ENCODE measurements at places on chromosomes 1 and 21.

DNA sequence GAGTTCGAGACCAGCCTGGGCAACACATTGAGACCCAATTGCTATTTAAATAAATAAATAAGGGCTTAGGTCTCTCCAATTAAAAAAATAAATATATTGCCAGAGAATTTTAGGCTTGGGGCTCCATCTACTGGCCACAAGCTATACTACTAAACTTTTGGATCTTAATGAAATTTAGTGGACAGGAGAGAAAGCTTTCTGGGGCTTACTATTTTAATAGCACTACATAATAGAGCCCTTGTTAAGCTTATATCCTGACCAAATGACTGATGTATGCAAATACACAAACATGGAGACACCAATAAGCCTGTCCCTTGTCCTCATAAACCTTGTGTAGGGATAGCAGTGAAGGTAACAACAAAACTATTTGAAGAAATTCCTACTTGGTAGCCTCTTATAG, 18.4 kb downstream of the CCT3 start:
- peak; percentile 22 for DNase-seq

- no peak for DNase-seq
These were observed 3.6 kb upstream of the IL12RB2 start for GRCh38 chr1:67304023-67304422.

DNA sequence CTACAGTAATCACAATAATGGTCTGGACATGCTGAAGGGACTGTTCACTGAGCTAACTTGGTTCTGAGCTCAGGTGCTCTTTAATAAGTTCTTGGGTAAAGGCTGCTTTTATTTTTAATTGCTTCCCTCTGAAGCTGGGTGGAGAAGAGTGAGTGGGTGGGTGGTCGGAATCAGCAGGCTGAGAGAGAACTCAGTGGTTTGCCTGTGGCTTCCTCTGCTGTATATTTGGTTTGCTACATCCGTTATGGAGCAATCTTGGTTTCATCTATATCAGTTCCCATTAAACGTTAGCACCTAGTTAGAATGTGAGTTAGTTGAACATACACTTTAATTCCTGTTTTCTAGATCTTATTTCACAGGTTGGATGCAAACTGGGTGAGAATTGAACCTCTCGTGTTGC, 23.3 kb downstream of the CNIH4 start:
- DNase-seq = no peak

DNA sequence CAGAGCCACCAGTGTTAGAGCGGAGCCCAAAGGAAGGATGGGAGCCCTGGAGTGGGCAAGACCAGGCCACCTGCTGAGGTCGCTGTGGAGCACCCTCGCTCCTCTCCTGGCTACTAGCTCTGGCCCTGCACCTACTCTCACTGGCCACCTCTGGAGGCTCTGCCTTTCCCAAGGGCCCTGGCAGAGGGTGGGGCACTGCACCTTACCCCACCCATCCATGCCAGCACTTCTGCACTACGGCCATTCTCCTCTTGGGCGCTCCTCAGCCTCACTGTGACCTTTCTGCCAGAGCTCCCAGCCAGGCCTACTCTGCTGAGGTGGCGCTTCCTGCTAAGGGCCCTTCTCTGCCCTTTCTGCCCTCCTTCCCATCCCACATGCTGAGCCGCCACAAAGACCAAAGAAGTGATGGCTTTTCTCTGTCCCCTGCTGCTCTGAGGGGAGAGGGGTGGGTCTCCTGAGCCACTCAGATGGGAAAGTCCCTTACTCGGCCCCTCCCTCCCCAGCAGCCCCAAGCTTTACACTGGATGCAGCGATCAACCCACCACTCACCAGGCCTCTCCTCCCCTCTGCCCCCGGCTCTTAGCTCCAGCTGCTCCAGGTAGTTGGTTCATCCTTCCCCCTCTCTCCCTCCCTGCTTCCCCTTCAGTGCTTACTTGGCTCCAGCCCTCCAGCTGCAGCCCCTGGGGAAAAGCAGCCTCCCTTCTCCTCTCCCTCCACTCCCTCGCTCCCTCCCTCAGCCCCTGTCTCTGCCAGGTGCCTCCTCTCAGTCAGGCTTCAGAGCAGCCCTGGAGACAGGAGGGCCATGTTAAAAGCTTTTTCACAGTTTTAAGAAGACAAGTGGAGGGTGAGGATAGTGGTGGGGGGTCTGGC, 14.8 kb upstream of the TMEM222 start:
- no peak for DNase-seq

DNA sequence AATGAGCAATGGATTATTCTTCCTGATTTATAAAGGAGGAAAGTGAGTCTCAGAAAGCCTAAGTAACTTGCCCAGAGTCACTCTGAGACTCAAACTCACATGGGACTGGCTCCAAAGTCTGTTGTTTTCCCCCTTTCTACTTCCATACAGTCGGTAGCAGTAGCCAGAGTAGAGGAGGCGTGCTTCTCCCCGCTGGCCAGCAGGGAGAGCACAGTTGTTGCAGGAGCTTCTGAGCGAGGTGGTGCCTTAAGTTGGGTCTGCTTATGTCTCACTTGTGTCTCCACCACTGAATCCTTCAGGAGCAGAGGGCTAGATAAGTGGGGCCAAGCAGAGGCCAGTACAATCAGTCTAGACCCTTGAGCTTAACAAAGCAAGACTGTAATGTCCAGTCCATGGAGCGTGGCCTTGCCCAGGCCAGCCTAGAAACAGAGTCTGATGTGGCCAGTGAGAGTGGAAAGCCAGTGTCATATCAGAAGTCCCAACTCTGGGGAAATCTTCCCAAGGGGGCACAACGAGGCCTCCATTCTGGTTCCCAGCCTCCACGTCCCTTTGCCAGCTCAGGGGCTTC, 181.9 kb downstream of the ZSCAN20 start:
- DNase-seq = no peak

DNA sequence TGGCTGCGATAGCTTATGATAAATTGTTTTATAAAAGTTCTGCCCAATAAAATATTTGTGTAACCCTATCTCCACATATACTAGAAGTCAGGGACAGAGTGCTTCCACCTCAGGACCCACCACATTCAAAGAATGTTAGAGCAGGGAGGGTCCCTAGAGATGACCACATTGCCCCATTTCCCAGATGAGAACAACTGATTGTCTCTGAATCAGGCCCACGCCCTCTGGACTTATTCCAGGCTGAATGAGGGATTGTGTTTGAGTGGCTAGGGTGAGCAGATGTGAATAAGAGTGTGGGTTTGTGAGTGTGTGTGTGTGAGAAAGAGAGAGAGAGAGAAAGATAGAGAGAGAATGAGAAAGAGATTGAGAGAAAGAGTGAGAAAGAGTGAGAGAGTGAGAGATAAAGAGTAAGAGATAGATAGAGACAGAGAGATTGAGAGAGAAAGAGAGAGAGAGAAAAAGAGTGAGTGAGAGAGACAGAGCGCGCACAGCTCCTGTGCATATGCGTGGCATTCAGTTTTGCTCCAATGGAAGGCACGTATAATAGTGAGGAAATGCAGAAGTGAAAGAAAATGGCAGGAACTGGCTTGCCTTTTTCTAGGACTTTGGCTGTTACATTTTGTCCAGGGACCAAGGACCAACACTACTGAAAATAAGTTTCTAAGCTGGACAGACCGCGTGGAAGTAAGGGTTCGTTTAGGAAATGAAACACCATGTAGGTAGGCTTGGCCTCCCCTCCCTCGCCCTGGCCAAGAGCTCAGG, 94.1 kb downstream of the ABCA4 start:
- DNase-seq = no peak

- DNase-seq = no peak
These were observed 44.5 kb downstream of the PGBD5 start for GRCh38 chr1:230381585-230381984.

DNA sequence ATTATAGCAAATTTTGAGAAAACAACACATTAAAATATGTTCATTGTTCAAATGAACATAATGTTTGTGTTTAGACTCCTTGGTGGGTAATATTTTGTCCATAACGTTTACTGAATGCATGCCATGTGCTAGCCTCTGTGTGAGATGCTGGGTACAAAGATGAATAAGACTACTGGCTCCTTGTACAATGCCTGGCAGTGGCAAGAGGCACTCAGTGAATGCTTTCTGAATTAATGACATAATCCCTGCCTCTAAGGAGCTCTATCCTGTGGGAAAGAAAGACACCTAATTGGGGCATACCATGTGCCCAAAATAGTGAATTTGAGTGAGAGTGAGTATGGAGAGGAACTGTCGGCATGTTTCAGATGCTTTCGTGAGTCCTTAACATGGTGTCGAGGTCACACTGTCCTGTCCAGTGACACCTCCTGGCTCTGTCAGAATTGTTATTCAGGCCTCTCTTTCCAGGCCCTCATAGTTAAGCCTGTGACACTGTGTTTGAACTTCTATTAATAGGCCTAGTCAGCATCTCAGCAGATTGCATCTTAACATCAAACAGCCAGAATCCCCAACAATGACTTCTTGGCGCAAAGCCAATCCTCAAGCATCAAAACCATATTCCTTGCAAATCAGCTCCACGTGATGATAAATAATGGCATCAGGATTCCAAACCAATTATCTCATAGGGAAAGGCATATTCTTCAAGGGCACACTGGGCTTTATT, 32.8 kb upstream of the S1PR1 start:
- peak; percentile 1 for DNase-seq

GRCh38 chr1:105102371-105102770, 1352.7 kb downstream of the AMY1C start:
- no peak for DNase-seq

DNA sequence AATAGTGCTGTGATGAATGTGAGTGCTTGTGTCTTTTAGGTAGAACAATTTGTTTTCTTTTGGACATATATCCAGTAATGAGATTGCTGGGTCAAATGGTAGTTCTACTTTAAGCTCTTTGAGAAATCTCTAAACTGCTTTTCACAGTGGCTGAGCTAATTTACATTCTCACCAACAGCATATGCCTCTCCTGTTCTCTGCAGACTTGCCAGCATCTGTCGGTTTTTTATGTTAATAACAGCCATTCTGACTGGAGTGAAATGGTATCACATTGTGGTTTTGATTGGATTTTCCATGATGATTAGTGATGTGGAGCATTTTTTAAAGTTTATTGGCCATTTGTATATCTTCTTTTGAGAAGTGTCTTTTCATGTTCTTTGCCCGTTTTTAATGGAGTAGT, 647.3 kb upstream of the ADAMTS5 start:
- DNase-seq = no peak

GRCh38 chr1:220001095-220001501, 45.2 kb downstream of the EPRS1 start:
- peak; percentile 78 for DNase-seq

- no peak for DNase-seq
These were observed 60.7 kb downstream of the CDC14A start for GRCh38 chr1:100413035-100413434.

DNA sequence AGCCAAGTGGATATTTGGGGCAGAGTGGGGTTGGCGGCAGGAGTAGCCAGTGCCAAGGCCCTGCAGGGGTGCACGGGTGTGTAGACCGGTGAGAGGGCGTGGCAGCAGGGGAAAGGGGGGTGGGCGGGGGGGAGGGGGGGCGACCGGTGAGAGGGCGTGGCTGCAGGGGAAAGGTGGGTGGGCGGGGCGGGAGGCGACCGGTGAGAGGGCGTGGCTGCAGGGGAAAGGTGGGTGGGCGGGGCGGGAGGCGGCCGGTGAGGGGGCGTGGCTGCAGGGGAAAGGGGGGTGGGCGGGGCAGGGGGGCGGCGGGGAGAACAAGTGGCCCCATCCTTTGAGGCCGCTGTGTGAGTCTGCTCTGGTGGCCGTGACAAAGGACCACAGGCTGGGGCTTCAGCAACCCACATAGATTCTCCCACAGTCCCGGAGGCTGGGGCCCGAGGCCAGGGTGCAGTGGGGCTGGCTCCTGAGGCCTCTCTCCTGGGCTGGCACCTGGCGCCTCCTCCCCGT, 25.8 kb downstream of the RRP1 start:
- no peak for DNase-seq

- DNase-seq = no peak
These were observed 65.9 kb downstream of the NDUFS5 start for GRCh38 chr1:39091845-39092645.

GRCh38 chr1:27350663-27351540, 9.1 kb downstream of the SYTL1 start:
- DNase-seq = no peak

DNA sequence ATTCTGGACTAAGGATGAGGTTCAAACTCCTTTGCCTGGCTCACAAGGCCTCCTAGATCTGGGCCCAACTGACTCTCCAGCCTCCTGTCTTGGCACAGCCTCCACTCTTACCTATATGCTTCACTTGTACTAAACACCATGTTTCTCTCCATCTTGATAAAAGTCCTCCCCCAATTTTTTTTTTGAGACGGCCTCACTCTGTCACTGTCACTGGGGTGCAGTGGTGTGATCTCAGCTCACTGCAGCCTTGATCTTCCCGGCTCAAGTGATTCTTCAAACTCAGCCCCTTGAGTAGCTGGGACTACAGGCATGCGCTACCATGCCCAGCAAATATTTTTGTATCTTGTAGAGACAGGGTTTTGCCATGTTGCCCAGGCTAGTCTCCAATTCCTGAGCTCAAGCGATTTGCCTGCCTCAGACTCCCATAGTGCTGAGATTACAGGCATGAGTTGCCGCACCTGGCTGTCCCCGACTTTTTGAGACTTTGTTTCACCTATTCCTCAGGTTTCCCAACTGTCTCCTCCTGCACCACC, 39.7 kb downstream of the CD34 start:
- no peak for DNase-seq

DNA sequence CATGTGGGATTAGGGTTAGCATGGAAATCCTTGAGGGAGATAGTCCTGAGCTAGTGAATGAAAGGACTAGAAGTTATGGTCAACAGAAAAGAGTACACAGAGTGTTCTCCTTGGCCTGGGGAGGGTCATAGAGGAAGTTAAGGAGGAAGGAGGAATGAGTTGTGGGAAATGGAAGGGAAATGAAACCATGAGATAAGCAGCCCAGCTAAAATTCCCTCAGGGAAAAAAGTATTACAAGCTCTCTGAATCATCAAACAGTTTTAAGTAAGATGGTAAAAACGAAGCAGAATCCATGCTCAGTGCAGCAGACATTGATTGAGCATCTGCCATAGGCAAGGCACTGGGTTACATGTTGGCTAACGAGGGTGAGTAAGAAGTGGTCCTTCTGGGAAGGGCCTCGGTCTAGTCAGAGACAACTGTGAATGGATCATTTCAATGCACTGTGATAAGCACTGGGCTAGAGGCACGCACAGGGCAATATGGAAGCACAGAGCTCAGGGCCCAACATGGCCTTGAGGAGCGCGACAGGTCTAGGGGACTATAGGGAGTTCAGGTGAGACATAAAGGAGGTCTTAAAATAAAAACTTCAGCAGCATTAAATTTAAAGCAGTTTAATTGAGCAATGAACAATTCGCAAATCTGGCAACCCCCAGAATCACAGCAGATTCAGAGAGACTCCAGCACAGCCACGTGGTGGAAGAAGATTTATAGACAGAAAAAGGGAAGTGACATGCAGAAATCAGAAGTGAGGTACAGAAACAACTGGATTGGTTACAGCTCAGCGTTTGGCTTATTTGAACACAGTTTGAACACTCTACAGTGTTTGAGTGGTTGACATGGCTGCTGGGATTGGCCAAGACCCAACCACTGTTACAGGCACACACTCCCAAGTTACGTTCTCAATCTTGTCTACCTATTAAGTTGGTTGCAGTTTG, 219.5 kb downstream of the HLX start:
- DNase-seq = no peak

- DNase-seq = no peak
These were observed 29.0 kb downstream of the PCNT start for GRCh38 chr21:46352913-46353312.
